ENCODE measurements at places on chromosomes 7 and 10.
A peak's percentile ranks its signal among the peaks of the same experiment; 100 is the strongest.

DNA sequence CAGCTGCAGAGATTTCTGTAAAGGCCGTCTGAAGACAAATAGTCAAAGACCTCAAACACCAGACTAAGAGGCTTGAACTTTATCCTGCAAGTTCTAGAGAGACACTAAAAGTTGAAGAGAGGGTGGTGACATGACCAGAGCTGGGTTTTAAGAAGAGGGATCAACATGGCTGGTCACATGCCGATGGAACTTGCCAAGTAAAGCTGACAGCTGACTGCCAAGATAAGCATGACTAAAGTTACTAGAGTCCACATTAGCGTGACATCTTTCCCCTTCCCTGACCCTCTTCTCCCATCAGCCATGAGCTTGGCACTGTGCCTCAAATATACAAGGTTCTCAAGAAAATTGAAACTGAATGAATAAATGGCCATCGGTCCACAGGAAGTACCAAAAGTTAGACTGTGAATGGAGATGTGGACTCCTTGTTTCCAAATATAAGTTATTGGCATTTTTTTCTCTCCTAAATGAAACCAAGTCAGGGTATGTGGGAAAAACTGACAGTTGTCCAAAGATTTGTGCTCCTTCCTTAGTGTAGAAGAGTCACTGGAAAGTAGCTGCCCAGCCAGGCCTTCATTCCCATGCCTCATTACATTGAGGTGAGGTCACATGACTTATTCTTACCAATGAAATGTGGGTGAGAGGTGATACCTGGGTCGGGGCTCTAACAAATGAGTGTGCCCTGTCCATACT is 24.5 kb downstream of the XPNPEP1 start:
- DNase-seq: peak; percentile 90

DNA sequence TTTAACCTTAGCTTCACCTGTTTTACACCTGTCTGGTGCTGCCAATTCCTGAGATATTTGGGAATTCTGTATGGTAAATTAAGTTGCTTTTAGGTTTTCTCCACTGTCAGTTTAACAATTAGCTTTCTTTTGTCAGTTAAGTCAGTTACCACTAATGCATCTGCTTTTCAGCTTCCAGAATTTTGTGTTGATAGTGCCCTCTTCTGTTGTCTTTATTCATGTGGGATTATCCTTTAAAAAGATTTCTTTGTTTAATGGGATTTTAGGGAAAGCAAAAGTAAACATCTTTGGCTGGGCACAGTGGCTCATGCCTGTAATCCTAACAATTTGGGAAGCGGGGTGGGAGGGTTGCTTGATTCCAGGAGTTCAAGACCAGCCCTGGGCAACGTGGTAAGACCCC is 8.1 kb downstream of the TFAM start:
- no peak for DNase-seq

DNA sequence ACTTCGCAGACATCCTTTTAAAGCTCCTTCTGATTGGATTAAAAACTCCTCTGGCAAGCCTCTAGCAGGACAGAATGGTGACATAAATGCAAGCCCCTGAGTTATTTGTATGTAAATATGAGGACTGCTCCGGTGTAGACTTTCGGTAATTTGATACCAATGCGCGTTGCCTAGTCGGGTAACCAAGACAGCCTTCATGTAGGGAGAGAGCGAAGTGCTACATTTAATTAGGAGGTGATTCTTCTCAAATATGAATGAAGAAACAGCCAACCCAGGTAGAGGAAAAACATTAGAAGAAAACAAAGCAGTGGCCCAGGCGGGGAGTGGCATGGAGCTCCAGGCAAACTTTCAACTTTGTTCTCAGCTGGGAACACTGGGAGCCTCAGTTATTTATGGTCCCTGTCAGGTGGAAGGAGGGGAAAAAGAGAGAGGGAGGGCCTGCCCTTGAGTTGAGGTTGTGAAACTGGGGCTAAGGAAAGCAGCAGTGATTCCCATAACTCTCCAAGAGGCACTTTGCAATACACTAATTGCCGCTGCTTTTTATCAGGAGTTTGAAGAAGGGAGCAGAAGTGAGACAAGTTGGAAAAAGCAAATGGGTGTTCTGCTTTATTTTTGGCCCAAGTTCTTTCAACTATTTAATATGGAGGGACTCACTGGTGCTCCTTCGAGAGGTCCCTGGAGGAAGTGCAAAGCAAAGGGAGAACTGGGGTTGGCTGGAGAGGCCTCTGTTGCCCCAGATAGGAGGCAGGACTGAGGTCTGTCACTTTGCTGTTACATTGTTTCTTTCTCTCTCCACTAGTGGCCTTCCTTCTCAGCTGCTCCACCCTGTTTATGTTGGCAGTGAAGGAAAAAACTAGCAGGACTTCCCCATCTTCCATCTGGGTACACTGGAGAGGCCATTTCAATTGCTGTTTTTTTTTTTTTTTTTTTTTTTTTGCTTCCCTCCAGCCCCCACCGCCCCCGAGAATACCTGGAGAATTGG is 234.6 kb upstream of the CCDC6 start:
- peak; percentile 68 for DNase-seq

GRCh38 chr7:116211006-116211912 is 920 bp downstream of the TES start:
- peak; percentile 93 for DNase-seq

DNA sequence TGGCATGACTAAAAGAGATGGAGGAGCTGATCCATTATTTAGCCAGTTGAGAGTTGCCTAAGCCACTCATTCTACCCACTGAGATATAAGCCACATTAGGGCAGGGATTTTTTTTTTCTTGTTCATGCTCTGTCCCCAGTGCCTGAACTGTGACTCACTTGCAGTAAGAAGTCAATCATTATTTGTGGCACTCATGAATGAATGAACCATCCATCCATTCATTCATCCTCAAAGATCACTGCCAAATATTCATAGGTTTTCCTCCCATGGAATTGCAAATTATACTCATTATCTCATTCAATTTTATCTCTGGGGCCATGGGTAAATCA is 22.8 kb upstream of the ARID5B start:
- no peak for DNase-seq

DNA sequence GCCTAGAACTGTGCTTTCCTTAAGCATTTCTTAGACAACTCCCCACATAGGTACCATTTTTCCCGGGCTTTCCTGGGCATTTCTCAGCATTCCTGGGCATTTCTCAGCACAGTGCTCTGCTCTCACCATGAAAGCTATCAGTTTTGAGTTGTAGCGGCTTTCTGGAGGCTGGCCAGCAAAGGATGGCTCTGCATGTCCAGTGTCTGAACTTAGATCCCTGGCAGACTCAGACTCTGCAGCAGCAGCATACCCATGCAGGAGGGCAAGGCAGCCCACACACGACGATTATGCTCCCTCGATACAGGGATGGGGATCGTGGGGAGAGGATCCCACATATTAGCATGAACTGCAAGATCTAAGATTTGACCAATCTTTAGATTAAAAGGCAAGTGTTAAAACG is 248.9 kb upstream of the MKI67 start:
- DNase-seq: no peak

DNA sequence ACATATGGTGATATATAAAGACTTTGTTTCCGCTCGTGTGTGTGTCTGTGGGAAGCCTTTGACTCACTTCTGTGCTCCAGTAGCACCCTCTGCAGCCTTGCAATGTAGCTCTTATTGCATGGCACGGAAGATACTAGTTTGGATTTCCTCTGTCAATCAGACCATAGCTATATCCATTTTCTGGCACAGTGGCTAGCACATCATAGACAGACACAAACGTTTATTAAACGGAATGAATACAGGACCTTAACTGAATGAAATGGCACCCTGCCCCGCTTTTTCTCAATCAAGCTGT is 124.0 kb upstream of the PTPN20 start:
- DNase-seq: peak; percentile 67

GRCh38 chr7:101058355-101058754 is 26.9 kb upstream of the TRIM56 start:
- DNase-seq: peak; percentile 85

GRCh38 chr7:158564663-158565035 is 23.0 kb downstream of the PTPRN2 start:
- DNase-seq: no peak

DNA sequence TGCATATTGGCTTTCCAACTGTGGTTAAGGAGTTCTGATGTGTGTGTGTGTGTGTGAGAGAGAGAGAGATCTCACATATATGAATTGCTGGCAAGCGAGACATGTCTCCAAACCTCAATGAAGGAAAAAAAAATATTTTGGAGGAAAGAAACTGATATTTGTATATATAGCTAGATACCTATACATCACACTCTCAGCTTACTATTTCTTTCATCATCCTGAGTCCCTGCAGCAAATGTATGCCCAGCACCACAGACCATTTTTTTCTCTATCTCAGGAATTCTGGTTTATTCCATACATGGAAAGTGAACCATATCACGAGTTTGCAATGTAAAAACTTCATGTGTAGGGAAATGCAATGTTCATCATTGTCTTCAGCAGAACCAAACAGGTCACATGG is 68.9 kb downstream of the MTERF1 start:
- DNase-seq: no peak

- no peak for DNase-seq
These were observed 18.5 kb downstream of the AGR2 start for GRCh38 chr7:16786257-16786656.

DNA sequence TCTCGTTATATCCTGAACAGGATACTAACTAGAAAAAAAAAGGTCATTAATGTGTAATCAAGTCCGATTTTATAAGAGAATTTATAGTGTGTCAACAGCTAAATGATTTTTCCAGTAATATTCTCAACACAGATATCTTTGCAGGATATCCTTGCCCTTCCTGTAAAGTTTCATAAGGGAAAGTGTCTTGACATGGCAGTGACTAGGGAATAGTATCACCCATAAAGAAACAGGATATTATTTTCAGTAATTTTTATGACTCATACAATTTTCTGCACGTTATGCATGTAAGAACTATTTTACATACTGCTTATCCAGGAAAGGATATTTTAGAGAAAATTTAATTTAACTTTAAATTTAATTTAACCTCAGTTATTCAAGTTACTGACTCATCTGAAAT is 19.5 kb upstream of the PNLIP start:
- no peak for DNase-seq

DNA sequence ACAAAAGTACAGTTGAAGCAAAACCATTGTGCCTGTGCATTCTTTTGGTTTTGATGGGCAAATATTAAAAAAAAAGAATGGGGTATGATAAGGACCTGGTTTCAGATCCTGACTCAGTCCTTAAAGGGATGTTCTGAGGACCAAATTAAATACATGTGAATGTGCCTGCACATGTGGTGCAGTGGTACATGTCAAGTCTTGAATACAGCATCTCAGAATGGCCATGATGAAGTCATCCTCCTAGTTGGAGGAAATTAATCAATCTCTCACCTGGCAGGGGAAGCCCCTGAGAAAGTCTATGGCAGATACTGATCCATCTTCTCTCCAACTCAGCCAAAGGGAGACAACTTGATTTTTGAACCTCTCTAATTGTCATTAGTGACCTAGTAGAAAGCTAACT is 207.0 kb downstream of the SUGCT start:
- no peak for DNase-seq

DNA sequence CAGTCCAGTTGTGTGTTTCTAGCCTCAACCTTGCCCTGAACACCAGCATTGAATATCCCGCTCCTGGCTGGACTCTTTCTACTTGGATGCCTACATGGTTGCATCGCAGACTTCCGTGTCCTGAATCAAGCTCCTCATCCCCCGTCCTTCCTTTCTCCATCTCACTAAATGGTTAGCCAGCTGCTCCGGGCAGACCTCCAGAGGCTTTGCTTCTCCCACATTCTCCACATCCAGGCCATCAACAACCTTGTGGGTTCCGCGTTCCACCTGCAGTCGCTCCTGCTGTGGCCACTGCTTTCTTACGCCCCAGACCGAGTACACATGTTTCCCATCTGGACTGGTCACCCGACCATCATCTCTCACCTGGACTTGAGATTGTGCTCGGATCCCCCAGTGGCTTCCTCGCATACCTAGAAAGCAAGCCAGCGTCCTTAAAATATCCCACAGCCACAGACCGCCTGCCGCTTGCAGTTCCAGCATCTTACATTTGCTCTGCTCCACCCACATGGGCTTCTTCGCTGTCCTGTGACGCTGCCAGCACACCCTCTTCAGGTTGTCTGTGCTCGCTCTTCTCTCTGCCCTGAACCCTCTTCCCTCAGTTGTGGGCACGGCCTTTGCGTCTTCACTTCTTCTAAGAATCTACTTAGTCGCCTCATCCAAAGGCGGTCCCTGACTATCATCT is 25.9 kb downstream of the CELF2 start:
- DNase-seq: no peak

DNA sequence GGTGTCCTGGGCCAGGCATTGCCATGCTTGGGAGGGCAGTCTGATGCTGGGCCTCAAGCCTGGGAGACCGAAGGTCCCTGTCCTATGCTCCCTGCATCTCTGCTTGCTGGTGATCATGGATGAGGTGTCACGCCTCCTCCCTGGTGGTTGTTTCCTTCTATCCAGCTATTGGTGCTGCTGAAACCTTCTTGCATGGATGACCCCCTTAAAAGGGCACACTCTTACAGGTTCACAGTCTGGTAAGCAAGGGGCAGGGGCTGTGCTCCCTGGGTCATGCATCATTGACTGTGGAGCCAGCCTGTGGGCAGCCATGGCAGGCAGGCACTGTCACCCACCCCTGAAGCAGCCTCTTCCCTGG is 36.8 kb upstream of the SLC29A3 start:
- no peak for DNase-seq

DNA sequence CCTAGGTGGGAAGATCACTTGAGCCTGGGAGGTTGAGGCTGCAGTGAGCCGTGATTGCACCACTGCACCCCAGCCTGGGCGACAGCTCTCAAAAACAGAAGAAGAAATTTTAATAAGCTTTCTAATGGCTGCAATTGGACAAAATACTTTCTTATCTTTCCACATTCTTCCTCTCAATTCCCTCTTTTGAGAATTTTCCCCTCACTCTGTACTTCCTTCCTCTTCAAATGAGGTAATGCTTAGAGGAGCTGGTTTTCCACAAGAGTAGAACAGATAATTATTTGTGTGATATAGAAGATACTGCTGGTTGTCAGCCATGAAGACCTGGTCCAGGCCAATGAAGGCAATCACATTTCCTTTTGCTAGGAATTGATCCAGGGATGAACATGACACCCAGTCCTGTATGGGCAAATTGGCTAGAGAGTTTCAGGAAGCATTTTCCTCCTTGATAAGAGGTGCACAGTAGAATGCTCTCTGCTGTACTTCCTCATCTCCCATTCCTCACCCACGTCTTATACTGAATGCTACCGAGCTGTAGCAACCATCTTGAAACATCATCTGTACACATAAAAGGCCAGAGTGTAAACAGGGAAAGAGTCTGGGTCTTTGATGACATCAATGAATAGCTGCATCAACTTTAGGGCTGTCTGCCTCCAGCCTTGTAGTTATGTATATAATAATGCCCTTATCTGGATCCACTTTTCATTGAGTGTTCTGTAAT is 103.9 kb downstream of the CDK6 start:
- peak; percentile 99 for DNase-seq
